NCI-H226 (cell line): ENCODE measurements at places on chromosomes 2 and 18.
A peak's percentile ranks its signal among the peaks of the same experiment; 100 is the strongest.

DNA sequence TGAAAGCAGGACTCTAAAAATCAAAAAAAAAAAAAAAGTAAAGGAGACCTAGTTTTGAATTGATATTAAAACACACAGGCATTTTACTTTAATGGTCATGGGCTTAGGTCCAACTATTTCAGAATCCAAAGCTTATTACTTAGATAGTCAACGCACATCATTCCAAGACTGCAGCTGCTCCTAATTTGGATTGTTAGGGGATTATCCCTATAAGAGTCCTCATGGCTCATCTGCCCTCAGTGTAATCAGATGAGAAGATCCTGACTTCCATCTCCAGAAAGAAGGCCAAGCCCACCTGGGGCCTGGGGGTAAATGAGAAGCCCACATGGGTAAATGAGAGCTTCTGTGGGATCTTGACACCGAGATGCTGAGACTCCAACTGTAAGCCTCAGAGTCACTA lies 424.2 kb downstream of the NRXN1 start:
- DNase-seq: no peak

GRCh38 chr2:133407341-133407740 lies 160.9 kb downstream of the NCKAP5 start:
- DNase-seq: no peak

GRCh38 chr18:75104483-75104882 lies 104.5 kb downstream of the PTGR3 start:
- no peak for DNase-seq

- no peak for DNase-seq
Observed at GRCh38 chr2:8430628-8431027, 251.2 kb upstream of the ID2 start.

DNA sequence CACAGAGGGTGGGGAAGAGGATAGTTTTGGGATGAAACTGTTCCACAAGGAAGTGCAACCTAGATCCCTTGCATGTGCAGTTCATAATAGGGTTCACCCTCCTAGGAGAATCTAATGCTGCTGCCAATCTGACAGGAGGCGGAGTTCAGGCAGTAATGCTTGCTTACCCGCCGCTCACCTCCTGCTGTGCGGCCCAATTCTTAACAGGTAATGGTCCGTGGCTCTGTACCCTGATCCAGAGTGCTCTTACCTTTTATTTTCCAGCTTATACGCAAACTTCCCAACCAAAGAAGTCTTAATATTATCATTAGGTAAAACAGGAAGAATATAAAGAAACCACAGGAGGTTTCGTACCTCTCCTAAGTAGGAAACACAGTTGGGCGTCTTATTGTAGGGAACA lies 82.7 kb upstream of the CD302 start:
- DNase-seq: no peak

- DNase-seq: no peak
Observed at GRCh38 chr2:134234535-134234934, 19.3 kb upstream of the MGAT5 start.

DNA sequence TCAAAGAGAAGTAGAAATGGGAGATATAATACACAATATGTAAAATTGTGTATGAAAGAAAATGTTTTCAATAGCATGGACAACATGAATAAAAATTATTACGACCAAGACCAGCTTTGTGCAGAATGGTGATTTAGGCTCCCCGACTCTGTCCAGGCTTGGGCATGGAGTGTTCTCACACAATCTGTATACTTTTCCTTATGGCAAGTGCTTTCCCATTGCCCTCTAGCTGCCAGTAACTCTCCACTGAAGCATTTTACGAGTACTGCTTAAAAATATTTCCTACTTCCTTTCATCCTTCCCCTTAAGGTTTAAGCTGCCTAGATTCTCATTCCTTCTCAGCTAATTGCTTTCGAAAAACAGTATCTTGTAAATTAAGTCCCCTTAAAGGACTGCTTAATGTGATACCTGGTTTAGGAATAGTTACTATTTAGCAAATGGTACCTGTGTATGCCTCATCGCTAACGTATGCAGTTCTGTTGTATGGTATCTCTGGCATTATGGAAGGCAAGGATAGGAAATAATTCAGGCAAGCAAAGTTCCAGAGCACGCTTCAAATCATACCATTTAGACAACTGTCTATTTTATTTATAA lies 714.6 kb downstream of the ERBB4 start:
- DNase-seq: no peak

DNA sequence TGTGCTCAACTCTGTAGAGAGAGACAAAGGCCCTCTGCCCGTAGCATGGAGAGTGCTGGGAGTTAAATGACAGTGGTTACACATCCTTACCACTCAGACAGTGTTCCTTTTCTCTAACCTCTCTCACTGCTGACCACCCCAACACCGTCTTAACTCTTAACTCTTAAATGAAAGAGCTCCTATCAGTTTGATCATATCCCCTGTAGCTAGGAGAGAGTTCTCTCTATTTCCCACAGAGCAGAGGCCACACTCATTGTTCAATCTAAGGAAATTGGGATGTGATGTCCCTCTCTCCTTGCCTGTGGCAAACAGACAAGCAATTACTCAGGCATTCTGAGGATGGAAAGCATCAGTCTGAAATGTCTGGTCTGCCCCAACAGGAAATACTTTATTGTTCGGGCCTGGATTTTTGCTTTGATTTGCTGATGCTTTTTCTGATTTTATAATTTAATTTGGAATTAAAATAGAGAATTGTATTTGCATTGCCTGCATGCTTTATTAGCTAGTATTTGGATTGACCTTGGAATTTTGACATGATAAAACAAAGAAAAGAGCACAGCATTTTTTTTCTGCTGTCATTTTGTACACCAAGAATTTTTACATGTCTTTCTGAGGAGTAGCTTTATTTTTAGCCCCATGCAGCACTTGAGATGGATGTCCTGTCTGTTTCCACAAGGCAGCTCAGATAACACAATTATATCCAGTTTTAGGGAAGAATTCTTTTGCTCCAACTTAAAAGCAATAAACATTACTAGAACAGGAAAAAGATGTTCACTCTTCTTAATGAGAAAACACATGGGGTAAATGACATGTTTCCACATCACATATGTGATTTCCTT lies 27.7 kb upstream of the IER3IP1 start:
- DNase-seq: no peak

DNA sequence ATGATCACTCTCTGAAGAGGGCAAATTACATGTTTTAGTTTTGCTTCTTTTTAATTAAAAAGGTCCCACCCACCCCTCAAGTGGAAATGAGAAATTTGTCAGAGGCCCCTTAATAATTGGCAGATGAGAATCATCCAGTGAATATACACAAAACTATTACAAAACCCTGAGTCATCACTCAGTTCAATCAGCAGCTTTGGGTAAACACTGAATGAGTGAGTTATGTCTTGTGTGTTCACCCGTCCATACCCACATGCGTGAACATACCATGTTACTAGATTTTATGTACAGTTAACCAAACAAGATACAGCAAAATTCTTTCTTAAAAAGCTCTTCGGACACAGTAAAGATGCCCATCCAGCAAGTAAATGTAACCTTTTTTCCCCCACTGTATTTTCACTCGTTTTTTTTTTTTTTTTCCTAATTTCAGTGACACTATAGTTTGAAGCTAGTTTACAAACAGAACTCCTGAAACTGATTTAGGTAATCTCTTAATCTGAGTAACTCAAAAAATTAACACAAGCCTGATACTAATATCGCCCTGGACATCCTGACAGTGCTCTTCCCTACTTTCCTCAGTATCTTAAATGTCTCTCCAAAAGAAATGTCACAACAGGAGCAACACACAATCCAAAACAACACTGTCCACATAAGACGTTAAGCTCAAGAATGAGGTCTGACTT lies 1.4 kb downstream of the PSME4 start:
- peak; percentile 61 for DNase-seq

- no peak for DNase-seq
Observed at GRCh38 chr2:70935468-70936164, at the start of gene ATP6V1B1. Gene ATP6V1B1, plus strand, starts transcription at chr2:70935900. Its CDS starts 55 bp downstream, at chr2:70935955.

DNA sequence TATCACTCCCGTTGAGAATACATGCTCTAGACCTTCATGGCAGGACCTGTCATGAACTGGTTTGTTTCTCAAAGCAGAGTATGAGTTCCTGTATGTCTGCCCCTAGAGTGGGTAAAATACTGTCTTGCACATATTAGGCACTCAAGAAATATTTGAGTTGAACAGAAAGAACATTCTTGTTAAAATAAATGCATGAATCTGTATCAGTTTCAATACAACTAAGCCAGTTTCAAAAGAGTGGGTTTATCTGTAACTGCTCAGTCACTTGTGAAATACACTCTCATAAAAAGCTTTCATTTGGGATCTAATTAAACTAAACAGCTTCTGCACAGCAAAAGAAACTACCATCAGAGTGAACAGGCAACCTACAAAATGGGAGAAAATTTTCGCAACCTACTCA lies 69.2 kb downstream of the RFTN2 start:
- no peak for DNase-seq

- no peak for DNase-seq
Observed at GRCh38 chr2:85457043-85457442, 38.5 kb downstream of the SH2D6 start.

GRCh38 chr2:43358410-43359201 lies 132.2 kb upstream of the ZFP36L2 start:
- no peak for DNase-seq

DNA sequence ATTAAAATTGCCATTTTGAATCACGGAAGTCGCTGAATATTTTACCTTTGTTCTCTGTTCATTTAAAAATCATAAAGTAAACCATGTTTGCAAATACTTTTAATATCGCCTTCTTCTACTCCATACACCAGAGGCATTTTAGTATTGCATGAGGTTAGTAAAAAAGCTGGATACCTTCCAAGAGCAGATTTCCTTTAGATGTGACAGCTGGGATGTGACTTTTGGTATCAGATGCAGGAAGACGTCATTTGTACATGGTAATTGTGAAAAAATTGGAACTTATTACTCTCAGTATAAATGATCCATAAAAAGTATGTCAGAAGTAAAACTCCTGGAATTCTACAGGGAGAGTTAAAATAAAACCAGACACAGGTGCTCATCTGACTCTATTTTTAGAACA lies 89.5 kb downstream of the SLC4A10 start:
- no peak for DNase-seq

- no peak for DNase-seq
Observed at GRCh38 chr18:64678048-64678447, 529.2 kb upstream of the LINC00305 start.

DNA sequence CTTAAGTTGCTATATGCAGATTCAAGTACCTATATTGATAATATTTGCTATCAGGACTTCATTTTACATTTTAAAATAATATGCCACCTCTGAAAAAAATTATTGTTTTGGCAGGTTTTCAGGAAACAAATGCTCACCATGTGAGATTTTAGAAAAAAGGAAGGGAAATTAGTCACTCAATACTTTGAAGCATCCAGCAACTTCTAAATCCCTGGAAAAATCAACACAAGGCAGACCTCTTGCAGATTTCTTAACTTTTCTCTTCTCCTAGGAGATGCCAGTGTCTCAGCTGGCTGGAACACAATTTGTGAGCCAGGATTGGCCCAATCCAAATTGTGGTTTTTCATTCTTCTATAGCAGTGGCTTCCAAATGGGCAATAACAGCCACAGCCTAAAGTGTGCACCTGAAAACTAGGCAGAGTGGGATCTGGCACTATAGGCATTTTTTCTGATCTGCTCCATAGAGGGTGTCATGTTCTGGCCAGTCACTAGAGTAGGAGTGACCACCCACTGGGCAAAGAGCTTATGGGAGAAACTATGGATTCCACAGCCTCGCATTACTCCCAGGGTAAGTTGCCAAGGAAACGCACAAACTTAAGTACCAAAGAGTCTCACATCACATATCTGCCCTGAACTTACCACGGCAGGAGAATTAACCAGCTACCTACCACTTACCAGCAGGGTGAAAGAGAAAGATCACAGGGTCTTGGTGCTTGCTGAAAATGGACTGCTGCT lies 28.1 kb upstream of the THOC1 start:
- DNase-seq: no peak

- no peak for DNase-seq
Observed at GRCh38 chr2:19072161-19072560, 286.3 kb downstream of the OSR1 start.

GRCh38 chr18:11955239-11956029 lies 25.9 kb upstream of the IMPA2 start:
- DNase-seq: no peak

DNA sequence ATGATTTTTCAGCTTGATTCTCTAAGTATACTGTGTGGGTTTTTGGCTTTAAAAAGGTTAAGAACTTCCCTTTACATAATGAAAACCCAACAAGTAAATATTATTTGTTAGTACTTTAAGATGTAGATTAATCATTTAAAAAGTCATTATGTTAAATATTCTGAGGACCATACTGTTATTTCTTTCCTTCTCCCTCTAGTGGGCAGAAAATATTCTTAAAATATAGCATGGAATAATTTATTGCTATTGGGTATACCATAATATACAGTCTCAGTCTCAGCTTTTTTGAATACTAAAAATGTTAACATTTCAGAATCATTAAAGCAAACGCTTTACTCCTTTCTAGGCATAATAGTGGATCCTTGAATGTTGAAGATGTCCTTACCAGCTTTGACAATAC lies 28.1 kb downstream of the CAMKMT start:
- DNase-seq: no peak

DNA sequence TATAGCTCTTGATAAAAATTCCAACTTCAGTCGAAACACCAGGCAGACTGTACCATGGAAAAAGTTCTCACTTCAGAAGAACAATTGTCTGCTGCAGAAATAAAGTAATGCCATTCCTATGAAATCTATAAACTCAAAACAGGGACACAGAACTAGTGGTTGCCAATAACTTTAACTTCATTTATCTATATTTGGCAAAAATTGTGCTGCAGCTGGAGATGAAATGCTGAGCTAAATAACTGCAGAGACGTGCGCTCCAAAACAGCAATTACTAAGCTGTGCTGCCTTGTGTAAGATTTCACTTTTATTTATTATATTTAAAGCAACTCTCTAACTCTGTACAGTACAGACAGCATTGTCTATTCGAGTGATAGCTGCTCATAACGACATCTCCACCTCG lies 540.1 kb upstream of the ID2 start:
- DNase-seq: no peak

- no peak for DNase-seq
Observed at GRCh38 chr2:234747032-234747431, 204.8 kb upstream of the SH3BP4 start.

DNA sequence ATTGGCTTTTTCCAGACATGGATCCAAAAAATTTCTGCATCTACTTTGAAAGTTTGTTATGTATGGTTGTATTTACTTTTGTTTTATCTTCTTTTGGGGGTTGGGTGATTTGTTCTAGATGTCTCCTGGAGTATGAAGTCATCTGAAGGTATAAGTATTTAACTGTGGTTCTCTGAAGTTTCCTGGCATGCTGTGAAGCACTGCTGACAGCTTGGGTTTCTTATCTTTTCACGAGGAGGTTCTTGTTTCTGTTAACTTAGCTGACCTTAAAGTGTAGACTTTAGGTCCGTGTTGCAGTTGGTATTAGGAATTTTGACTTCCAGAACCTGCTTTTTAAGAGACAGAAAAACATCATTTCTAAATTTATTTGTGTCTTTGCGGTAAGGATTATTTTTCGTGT lies 15.9 kb downstream of the GLS start:
- peak; percentile 63 for DNase-seq
